ELR (cell line): ENCODE measurements at places on chromosomes 7 and 10.

DNA sequence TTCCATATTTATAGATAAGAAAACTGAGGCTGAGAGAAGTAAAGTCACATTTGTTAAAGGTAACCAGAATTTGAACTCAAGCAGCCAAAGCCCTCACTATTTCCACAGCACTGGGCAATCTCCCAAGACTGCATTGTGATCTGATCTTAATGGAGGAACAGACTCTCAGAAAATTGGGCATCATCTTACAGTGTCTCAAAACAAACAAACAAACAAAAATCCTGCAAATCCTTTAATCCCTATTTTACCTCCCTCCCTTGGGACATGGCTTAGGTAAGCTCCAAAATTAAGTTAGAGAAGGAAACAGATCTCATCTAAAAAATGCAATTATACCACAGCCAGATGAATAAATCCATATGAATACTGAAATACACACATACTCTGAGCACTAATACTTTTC, 57.5 kb downstream of the FHIP2A start:
- no peak for DNase-seq

DNA sequence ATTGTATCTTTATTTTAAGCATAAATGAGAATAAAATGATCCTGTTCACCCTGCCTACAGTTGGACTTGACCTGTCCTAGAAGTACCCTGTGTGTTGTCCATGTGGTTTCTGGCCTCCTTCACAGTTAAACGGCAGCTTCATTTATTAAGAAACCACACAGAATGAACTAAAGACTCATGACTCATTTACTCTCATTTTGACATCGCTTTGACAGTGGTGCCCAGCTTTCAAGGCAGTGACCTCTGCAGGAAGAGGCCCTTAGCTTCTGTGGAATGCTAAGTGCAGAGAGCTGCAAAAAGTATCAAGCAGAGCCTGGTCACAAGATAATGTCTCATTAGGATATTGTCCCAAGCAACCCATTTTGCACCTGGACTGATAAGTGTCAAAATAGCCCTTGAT, 93.4 kb downstream of the AVL9 start:
- DNase-seq = peak; percentile 89

- no peak for DNase-seq
These were observed 594.9 kb upstream of the IGFBP3 start for GRCh38 chr7:46515844-46516590.

DNA sequence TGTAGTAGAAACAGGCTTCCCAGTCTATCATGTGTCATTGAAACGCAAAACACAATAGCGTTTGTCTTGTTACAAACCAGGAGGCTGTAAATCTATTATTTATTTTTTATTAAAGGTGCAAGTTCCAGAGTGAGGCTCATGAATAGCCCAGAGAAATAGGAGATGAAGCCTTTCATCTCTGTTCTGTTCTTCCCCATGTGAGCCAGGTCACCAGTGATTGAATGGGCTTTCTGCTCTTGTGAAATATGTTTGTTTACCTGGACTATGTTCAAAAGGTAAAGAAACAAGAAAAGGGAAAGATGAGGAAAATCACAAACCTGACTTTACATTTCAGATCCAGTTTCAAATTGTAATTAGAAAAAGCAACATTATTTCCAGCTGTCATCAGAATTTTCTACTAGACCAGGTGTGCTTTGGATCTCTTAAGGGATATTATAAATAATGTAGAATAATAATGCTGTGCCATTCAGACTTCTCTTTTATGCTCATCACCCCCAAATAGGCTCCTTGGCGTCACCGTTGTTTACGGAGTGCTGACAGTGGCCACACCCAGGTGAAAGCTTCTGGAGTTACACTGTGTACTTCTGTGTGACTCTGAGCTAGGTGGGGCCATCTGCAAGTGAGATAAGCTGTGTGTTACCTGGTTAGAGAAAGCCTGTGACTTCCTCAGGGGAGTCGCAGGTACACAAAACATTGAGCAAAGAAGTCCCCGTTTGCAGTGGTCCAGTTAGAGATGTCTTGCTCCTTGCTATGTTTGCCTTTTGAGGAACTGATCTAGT, 274.9 kb downstream of the SDK1 start:
- no peak for DNase-seq

DNA sequence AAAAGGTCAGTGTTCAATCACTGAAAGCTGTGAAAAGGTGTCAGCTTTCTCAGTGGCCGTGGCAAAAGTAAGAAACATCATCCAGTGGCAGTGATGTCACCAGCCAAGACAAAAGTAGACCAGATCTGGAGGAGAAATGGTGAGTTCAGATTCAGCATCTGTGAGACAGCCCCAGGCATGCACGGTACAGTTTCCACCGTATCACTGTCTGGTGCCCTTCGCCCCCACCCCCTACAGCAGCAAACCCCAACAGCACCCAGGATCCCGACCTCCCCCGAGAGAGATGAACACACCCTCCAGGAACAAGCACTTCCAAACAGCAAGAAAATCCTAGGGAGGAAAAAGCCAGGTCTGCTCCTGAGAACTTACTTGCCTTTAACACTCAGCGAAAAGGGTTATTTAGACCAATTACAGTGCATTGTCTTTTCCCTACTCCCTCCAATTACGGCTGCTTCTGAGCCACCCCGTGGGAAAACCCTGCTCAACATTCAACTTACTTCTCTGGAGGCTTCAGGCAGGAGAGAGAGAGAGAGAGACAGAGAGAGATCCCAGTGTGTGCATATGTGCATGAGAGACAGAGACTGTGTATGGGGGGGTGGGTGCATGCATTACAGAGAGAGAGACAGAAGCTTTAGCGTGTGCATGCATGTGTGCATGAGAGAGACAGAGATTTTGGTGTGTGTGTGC, 189.6 kb downstream of the GRID1 start:
- no peak for DNase-seq

DNA sequence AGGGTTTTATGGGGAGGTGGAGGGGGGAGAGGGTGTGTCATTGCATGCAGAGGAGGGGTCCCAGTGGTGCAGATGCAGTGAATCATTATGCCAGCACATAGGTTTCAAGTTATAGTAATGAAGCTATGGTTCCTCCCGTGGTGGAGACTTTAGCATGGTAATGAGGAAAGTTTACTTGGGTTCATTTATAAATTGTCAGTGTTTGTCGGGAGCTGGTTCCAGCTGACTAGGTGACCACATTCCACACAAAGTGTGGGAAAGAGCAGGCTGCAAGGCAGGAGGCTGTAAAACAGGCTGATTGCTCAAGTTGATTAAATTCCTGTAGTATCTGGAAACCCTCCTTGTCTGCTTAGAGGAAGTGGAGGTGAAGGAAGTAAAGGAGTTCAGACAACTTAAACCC, 78.9 kb downstream of the SRI start:
- no peak for DNase-seq

DNA sequence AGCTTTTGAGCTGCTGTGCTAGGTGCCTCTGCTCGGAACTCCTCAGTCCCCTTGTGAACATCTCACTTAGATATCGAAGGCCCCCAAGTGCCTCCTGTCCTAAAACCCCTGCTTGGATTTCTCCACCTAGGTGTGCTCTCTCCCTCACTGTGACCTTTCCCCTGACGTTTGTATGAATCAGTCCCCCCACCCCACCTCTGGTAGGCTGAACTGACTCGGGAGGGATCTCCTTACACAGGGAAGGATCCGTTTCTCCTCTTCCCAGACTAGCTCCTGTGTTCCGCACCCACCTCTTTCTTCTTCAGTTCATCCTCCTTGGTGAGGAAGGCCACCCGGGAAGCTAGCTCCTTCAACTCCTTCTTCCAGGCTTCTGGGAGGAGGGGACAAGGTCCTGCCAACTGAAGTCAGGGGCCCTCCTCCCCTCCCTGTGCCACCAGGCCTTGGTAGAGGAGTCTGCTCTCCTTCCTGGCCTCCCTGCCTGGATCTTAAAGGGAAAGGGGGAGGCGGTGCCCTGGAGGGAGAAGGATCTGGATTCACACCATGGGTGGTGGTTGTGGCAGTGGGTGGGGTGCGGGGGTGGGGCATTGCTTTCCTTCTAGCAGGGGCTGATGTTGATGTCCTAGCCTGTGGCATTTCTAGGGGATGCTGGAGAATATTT, 6.8 kb downstream of the TBATA start:
- no peak for DNase-seq

DNA sequence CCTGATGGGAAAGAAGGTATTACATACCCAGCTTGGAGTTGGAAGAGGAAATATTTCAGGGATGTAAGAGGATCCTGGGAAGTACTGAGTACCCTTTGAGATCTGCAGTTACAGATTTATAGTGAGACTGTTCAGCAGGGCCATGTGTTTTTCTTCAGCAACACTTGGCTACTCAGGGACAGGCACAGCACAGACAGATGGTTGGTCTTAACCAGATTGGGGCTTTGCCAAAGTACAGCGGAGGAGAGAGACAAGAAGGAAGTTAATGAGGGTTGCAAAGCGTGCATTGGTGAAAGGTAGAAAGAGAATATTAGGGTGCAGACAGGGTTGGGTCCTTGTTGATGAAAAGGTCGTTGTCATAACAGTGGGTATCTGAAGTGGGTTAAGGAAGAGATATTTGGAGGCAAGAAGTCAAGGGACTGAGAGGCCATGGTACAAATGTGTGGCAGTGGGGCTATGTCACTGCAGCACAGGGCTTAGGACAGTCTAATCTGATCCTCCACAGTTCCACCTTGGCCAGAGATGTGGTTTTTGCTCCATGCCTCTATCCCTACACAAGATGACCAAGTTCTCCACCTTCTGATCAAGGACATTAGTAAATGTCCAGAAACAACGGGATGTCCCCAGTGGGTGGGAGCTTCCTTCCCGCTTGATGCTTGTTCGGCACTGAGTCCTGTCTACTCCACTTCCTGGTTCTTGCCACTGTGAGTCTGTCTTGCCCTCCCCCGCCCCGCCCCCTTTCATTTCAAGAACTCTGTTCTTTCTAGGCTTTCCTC, 18.9 kb upstream of the DNAJC1 start:
- DNase-seq = no peak

- peak; percentile 69 for DNase-seq
These were observed 19.6 kb upstream of the SCIN start for GRCh38 chr7:12550956-12551355.

DNA sequence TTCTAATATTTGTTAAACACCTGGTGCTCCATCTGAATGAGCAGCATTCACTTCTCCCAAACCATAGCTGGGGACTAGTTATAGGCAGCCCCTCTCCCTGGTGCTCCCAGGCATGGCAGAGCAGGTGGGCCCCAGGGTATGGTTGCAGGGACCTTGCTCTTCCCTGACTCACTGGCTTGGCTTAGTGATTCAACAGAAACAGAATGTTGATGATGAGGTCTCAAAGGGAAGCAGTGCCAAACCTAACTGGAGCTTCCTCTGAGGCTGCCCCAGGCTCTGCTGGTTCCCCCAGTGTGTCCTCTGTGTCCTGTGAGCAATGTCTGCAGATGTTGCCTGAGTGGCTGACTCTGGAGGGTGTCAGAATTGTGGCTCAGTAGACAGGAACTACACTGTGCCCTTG, 3.7 kb downstream of the GPR26 start:
- DNase-seq = peak; percentile 50

DNA sequence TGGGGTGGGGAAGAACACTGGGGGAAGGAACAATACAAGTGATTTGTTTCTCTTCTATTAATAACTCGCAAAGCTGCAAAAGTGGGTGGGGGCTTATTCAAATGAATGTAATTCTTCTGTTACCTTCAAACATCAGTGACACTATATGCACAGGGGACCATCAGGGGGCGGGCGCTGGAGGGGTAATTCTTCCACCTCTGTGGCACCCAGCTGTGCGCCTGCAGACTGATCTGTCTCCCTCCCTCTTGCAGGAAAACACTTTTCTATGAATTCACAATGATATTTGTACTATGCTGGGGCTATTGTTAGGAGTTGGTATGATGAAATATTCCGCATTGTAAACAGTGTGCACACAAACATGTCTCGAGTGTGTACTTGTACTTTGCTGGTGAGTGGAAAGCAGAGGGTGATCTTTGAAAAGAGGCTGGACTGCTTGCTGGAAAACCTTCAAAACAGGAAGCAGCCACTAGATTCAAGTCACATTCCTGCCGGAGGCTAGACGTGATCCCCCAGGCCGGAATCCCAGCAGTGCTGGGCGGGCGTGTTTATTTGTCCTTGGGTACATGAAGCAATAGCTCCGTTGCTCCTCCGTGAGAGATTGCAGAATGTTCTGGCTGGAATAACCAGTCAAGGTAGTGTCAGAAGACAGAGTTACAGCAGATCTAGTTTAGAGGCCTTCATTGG, 15.8 kb upstream of the BNIP3 start:
- peak; percentile 55 for DNase-seq

DNA sequence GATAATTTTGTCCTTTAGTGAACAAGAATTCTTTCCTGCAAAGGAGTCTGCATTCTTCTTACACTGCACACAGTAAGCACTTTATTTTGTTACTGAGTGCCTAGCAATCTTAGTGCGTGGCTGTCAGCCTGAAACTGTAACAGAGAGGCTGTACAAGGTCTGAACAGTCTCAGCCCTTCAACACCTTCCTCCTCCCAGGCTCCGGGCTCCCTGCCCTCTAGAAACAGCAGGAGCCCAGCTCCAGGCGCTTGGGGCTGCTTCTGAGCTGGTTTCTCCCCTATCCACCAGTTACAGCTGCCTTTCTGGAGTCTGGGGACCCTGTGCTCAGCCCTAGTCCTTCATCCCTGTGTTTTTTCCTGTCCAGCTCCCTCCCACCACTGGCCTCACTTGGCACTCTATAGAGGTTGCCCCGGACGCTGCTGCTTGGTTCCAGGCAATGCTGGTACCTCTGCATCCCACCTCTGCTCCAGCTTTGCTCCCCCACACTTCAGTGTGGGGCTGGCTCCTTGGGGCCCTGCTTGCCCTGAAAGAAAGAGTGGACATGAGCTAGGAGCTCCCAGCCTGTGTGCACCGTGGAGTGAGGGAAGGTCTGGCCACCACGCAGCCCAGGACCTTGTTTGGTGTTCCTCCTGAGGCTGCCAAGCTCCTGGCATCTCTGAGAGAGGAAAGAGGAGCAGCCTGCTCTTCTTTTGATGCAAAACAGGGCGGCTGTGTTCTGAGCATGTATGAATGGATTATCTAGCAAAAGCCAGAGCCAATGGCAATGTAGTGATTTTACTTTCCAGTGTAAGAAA, 251.2 kb upstream of the GRB10 start:
- DNase-seq = no peak

DNA sequence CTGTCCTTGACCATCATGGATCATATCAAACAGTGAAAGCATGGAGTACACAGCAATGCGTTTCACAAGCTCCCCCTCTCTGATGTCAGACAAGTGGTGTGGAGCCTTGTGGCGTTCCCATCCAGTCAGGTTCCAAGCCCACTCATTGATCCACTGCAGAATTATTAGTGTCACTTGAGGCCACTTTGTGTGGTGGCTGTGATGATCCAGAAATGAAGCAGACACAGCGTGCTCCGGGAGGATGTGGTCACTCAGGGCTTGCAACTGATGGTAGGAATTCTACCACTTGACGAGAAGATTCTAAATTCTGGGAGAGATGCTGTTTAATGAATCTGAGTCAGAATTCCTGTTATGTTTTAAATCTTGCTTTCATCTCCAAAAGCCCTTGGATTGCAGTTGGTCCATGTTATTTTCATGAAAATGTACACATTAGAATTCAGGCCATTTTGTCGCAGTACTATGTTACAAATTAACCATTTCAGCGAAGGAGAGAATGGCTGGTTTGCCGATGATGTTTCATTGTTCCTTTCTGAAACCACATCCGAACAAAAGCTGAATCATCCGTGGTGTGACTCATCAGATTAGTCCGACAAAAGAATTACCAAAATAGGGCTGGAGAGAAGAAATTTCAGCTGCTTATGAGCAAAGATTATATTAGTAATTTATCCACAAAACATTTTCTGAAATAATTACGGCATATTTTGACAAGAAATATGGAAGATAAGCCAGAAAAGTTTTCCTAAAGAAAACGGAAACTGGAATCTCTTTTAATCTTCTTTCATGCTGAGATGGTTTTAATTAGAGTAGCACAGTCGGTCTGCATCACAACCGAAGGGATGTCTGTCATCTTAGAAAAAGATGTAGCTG, 48.1 kb downstream of the INSYN2A start:
- peak; percentile 95 for DNase-seq
